Omental fat pad (tissue), 4 donors: ENCODE measurements at places on chromosomes 3 and 15.

- no peak for DNase-seq
Measured at GRCh38 chr3:140421884-140422283, 256.0 kb upstream of the TRIM42 start.

GRCh38 chr15:100926971-100927756 is 8.0 kb downstream of the LRRK1 start:
- no peak for DNase-seq

DNA sequence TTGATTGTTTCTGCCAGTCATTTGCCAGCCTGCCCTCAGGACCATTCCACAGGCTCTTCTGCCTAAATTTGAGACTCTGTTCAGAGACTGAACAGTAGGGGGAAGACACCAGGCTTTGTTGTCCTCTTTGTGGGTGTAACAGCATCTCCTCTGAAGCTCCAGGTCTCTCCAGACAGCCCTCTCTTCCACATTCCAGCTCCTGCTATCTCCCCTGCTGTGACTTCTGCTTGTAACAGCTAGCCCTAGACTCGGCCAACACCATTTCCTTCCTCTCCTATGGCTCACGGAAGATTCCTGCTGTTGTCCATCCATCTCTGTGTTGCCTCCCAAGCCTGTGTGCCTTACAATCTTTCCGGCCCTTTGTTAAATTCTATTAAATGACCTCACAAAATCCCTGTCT is 40.2 kb downstream of the SUCLG2 start:
- no peak for DNase-seq

DNA sequence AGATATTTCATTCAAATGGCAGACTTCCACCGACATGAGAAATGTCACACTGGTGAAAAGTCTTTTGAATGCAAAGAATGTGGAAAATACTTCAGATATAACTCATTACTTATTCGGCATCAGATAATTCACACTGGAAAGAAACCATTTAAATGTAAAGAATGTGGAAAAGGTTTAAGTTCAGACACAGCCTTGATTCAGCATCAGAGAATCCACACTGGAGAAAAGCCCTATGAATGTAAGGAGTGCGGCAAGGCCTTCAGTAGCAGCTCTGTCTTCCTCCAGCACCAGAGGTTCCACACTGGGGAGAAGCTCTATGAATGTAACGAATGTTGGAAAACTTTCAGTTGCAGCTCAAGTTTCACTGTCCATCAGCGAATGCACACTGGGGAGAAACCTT is 8.6 kb upstream of the ZNF621 start:
- DNase-seq = no peak

DNA sequence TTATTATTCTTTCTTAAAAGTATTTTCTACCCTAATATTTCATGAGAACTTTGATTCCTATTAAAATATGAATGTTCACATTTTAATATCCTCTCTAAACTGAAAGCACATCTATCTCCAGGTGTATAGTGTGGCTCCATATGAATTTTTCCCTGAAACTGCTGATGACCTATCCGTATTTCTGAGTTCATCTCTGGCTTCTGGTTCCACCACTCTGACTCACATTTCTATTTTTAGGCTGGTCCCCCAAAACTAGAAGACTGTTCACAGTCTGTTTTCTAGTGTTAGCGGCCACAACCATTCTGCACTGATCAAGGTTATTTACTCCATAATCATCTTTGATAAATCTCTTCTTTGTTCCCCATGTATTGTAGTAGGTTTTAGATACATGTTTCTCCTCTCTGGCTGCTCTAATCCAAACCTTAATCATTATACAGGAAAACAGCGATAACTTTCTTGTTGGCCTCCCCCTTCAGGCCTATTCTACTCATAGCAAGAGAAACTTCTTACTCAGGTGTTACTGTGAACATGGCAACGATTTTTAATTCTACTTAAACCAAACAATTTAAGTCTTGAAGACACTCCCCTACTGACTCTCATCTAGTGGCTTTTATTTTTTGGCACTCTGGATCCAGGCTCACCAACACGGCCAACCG is 12.8 kb downstream of the ADPGK start:
- no peak for DNase-seq

GRCh38 chr3:187828579-187829452 is 83.5 kb upstream of the BCL6 start:
- DNase-seq = no peak

DNA sequence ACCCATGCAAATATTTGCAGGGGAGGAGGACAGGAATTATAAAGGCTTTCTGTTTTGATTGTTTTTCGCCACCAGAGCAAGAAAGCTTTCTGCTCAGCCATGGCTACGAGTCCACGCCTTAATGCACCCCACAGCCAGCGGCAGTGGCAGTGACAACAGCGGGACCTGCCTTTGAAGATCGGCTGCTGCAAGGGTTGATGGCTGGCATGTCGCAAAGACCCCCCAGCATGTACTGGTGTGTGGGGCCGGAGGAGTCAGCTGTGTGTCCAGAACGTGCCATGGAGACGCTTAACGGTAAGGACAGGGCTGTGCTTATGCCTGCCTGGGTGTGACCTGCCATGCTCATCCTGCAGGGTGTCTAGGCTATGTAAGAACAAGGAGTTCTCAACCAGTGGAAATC is 5.3 kb downstream of the LRRK1 start:
- no peak for DNase-seq

- DNase-seq = no peak
Measured at GRCh38 chr3:27392950-27393679, 23.9 kb upstream of the NEK10 start.

GRCh38 chr3:6147883-6148282 is 713.0 kb upstream of the GRM7 start:
- no peak for DNase-seq

- no peak for DNase-seq
Measured at GRCh38 chr3:45227946-45228345, 1.9 kb upstream of the TMEM158 start.
